Fibroblast of skin of back (primary cell): ENCODE measurements at places on chromosomes 4 and X.

DNA sequence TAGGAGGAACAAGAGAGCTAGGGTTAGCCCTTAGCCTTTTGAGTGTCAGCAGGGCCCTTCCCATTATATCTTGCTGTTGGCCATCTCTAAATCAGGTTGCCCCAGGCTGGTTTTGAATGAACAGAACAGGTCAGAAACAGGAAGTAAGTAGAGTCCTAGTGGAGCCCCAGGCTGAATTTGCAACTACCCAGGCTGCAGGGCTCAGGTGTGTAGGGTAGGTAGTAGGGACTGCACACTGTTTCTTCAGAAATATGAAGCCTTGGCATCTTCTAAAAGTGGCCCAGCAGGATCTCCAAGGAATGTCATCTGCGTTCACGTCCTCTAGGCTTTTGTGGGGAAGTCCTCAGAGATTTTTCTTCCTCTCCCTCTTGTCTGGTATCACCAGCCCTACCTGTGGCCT lies 90.2 kb downstream of the ADGRG4 start:
- no peak for DNase-seq

- DNase-seq: peak; percentile 66
These were observed at the start of gene ARMCX2 for GRCh38 chrX:101659601-101660063. TSS of gene ARMCX2 (minus strand) at chrX:101659850. CDS start at chrX:101657588, 2,262 bp downstream.

DNA sequence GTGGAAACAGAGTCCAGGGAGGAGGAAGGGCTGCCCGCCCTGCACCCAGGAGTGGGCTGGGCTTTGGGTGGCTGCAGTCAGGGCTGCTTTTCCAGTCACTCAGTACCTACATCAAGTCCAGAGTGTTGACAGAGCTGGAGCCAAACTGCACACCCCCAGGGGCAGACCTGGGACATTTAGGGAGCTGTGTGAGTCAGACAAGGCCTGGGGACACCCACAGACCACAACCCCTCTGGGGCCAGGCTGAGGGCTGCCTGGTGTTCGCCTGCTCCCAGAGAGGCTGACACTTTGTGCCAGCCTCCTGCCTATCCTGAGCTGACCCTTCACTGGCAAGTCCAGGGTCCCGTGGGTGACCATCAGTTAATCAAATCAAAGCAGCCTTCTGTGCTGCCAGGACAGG lies 240.0 kb downstream of the BCOR start:
- DNase-seq: no peak

DNA sequence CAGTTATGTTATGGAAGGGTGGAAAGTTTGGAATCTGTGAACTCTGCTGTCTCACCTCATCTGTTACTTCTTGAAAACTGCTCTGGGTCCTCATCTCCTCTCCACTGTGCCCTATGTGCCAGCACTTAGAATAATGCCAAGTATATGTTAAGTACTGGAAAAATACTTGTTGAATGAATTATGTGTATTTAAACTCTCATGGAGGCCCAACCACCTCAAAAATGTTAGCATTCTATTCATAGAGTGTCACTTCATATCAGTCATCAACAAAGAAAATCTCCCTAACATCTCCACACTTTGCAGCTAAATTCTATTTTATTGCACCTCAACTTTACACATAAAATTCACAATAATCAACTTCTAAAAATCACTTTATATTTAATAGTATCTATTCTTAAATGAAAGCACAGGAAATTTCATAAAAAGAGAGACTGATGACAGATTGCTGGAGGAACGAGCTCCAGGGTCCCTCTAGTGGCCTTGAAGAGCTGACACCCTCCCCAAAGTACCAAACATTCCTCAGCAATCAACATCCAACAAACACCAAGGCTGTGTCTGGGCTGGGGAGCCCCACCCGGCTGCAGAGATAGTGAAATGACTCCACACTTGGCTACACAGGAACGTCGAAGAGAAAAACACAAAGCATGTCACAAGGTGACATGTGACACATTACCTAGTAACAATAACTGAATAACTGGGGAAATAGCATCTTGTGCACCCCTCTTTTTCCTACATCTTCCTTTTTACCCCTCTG lies 45.8 kb downstream of the SLC39A8 start:
- DNase-seq: peak; percentile 68

- DNase-seq: no peak
These were observed 80.8 kb upstream of the FAM9C start for GRCh38 chrX:13125188-13125587.

DNA sequence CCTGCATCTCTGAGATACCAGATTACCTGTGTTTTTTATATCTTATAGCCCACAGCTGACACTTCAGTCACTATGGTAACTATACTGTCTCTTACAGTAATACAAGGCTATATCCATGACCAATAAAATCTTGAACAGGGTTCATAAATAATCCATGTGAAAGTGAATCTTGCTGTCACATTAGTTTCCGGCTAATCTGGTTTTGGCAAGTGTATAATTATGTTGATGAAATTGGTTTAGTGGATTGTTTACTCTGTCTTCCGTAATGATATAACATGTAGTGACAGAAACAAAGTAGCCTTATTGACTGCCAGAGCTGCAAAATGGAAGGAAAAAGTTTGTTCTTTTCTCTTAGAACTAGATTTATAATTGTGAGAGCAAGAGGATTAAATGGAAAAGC lies 686.6 kb upstream of the PABPC4L start:
- DNase-seq: no peak

- DNase-seq: peak; percentile 51
These were observed 99.0 kb upstream of the GPR34 start for GRCh38 chrX:41589634-41590270.

DNA sequence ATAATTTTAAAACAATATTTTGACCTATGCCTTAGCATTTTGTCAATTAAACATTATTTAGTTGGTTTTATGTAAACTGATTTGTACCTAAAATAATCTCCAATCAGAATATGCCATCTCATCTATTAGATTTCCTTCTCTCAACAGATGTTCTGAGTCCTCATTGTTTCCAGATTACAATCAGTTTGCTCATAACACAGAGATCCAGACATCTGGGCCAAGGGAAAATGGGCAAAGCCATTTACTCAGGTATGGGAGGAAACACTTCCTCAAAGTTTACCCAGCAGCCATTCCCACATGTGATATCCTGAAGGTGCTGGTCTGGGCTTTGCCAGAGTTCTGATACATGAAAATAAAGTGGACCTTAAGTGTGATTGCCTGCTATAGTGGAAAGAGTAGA lies 217.9 kb upstream of the GPC4 start:
- no peak for DNase-seq

DNA sequence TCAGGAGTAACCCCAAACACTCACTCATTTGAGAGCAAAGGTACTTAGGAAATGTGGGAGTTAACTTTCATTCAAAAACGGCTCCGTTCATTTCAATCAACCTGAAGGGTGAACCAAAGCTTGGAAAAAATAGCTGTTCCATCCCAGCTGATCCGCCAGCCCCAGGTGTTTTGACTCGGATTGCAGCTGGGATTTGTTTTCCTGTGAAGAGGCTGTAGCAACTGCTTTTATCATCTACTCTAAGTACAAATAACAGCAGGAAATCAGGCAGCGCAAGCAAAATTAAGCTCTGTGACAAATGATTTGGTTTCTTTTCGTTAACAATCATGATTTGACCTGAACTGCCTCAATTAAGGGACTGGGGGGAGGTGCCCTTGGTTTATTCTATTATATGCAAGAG lies 154.7 kb downstream of the BEND2 start:
- DNase-seq: no peak

GRCh38 chrX:139832718-139833309 lies 100.0 kb downstream of the ATP11C start:
- no peak for DNase-seq

- DNase-seq: no peak
These were observed 222.1 kb upstream of the RPL34 start for GRCh38 chr4:108398316-108398715.

GRCh38 chr4:8542776-8543525 lies 37.2 kb upstream of the GPR78 start:
- DNase-seq: peak; percentile 84

GRCh38 chrX:19065535-19065934 lies 56.7 kb downstream of the ADGRG2 start:
- DNase-seq: peak; percentile 21

- DNase-seq: no peak
These were observed 270.0 kb downstream of the MAPK10 start for GRCh38 chr4:86089781-86090323.

DNA sequence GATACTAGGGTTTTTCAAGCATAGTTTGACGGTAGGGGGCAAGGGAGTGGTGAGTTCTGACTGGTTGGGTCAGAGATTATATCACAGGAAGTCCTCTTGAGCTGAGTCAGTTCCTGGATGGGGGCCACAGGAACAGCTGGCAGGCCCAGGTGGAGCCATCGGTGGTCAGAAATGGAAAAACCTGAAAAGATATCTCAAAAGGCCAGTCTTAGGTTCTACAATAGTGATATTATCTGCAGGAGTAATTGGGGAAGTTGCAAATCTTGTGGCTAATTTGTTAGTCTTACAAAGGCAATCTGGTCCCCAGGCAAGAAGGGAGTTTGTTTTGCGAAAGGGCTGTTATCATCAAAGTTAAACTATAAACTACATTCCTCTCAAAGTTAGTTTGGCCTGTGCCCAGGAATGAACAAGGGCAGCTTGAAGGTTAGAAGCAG lies 159.3 kb downstream of the PTCHD1 start:
- DNase-seq: no peak

- peak; percentile 77 for DNase-seq
These were observed 333.8 kb upstream of the TENM3 start for GRCh38 chr4:181909368-181909767.

GRCh38 chr4:57774681-57775080 lies 664.5 kb upstream of the IGFBP7 start:
- DNase-seq: no peak

DNA sequence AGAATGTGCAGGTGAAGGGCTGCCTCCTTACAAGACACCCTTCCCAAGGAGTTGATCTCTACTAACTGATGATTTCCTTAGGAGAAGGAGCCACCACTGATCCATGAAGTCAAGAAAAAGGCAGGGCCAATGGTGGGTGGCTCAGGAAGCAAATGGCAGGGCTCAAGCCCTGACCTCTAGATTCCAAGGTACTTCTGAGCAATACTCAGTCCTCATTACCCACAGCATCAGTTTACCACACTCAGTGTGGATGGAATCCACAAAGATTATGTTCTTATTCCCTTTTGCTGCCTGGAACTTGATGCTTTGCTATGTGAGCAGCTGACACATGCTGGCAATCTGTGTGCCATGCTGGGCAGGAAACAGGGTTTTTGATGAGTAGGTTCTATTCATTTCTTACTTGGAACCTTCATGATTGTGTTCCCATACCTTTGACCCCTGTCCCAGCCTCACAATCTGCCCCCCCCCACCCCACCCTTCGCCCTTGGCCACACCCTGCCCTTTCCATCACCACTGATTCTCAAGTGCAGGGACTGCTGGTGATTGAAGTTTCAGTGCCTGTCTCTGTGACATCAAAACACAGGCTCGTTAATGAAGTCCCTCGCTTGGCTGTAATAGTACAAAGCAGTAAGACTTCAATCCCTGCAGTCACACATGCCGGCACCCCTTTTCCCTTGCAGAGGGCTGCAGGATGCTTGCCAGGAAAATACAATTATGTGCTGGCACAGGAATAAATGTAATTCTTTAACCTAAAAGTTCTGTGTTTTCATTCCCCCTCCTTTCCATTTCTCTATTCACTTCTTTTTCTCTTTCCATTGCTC lies 135.6 kb upstream of the GPC4 start:
- DNase-seq: no peak

- DNase-seq: no peak
These were observed 1290.8 kb upstream of the PABPC4L start for GRCh38 chr4:135492439-135492838.

GRCh38 chr4:82747686-82748575 lies 50.7 kb downstream of the SCD5 start:
- DNase-seq: peak; percentile 60

GRCh38 chr4:1794809-1795298 lies 1.8 kb downstream of the FGFR3 start:
- no peak for DNase-seq

DNA sequence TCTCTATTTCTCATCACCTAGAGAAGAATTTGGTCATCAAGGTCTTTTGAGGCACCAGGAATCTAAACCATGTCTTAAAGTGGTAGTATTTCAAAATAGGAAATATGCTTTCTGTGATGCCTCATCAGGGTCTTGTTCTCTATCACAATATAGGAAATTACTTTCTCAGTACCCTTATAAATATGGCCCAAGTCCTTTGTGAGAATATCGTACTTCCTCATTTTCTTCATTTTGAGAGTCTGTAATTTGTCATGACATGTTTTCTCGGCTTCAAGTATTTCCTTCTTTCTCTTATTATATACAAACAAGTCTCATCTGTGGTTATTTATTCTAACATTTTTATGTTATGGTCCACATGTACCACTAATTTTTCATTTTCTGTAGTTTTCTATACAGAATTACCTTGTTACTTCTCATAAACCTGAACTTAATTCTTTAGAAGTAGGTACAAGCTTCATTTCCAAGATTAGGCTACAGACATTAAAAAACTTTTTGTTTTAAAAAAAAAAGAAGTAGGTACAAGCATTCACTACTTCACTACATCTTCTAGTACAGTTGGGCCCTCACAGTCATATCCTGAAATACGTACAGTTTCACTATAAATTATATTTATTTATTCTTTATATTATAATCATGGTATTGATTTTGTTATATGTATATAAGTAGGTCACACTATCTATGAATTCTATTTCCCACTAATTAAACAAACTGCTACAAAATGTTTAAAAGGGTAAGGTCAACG lies 54.4 kb downstream of the KLHL13 start:
- DNase-seq: no peak

GRCh38 chr4:176795441-176795840 lies 2.7 kb upstream of the VEGFC start:
- no peak for DNase-seq

GRCh38 chr4:39526765-39527295 lies 409 bp downstream of the UGDH start:
- no peak for DNase-seq

- no peak for DNase-seq
These were observed 160.9 kb downstream of the SMIM20 start for GRCh38 chr4:26074712-26075430.

DNA sequence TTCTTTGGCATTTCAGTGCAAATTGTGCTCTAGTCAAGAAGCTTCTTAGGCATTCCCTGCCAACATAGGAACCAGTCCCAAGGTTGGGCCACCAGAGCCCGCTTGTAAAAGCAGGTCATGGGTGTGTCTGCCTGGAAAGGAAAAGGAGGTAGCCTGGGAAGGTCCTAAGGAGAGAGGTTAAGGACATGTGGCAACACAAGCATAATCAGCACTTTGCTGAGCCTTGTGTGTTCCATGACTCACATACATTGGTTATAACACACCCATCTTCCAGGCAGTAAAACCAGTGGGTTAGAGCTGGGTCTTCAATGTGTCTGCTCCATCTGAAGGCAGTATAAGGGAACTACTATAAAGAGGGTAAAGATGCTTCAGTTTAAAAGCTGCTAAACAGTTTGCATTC lies 165.0 kb downstream of the FHIP1A start:
- DNase-seq: peak; percentile 3

DNA sequence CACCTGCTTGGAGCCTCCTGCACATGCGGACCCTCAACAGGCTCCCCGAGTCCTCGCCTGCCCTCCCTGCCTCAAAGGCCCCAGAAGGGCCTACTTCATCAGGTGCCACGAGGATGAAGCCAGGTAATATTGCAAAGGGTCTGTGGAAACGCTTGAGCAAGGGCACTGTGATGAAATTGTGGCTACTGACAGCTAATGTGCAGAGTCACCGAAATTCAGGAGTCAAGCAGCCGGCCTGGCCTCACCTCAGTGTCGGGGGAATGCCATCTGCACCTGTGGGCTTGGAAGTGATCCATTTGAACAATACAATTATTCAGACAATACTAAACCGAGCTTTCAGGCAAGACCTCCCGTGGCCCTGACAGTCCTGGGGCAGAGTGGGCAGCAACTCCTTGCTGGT lies 3.1 kb upstream of the FGFR3 start:
- DNase-seq: no peak
